Stimulated activated CD8-positive, alpha-beta memory T cell treated with anti-CD3 and anti-CD28 coated beads, Interleukin-15, amount 100 ng/mL, for 1 hour (primary cell): ENCODE measurements at places on chromosomes 2 and 18.

GRCh38 chr2:232456296-232457120, 555 bp downstream of the ALPI start:
- DNase-seq, result no peak

GRCh38 chr2:150060341-150060740, 427.1 kb downstream of the RND3 start:
- no peak for DNase-seq

DNA sequence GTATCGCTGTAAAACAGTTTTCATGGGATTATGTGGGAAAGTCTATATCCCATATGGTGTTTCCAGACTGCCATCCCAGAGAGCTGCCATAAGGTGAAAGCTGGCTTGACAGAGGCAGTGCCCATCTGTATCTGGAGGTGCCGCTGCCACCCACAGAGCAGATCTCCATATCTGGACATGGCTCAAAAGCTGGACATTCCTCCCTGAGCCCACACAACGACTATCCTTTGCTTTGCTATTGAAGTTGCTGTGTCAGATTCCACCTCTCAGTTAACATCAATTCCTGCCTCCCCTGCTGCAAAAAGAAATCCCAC, 55.2 kb downstream of the RND3 start:
- no peak for DNase-seq

DNA sequence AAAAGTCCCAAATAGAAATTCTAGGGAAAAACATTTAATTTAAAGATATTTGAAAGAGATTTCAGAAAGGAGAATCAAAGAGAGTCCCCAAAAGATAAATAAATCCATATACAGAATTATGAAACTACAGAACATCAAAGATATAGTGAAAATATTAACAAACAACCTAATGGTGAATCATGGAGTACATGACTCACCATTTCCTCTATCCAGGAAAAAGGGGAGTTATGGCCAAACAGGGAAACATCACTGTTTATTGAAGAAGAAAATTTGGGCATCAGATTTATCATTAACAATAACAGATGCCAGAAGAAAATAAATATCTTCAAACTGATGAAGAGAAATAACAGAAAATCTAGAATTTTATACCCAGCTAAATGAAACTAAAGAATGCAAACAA, 448.3 kb downstream of the CDH2 start:
- no peak for DNase-seq

DNA sequence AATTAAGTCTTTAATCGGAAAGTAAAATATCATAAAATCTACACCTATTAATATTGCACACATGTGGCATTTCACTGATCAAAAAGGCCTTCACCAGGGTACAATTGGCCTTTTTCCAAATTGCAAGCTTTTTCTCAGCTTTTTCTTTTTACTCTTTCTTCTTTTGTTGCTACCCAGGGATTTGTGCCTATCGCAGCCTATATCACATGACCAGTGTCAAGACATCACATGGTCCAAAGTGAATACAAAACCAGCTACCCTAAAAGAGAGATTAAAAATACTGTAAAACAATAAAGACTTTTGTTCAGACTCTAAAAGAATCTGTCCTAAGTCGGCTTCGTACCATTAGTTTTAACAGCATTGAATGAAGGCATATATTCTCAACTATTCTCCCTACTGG, 15.0 kb upstream of the OTX1 start:
- no peak for DNase-seq

- DNase-seq, result no peak
Measured at GRCh38 chr18:12656605-12656937, 1.3 kb downstream of the SPIRE1 start.

GRCh38 chr18:75201282-75202270, 7.4 kb downstream of the PTGR3 start:
- no peak for DNase-seq

- no peak for DNase-seq
Measured at GRCh38 chr2:149747456-149747855, 159.9 kb upstream of the MMADHC start.

DNA sequence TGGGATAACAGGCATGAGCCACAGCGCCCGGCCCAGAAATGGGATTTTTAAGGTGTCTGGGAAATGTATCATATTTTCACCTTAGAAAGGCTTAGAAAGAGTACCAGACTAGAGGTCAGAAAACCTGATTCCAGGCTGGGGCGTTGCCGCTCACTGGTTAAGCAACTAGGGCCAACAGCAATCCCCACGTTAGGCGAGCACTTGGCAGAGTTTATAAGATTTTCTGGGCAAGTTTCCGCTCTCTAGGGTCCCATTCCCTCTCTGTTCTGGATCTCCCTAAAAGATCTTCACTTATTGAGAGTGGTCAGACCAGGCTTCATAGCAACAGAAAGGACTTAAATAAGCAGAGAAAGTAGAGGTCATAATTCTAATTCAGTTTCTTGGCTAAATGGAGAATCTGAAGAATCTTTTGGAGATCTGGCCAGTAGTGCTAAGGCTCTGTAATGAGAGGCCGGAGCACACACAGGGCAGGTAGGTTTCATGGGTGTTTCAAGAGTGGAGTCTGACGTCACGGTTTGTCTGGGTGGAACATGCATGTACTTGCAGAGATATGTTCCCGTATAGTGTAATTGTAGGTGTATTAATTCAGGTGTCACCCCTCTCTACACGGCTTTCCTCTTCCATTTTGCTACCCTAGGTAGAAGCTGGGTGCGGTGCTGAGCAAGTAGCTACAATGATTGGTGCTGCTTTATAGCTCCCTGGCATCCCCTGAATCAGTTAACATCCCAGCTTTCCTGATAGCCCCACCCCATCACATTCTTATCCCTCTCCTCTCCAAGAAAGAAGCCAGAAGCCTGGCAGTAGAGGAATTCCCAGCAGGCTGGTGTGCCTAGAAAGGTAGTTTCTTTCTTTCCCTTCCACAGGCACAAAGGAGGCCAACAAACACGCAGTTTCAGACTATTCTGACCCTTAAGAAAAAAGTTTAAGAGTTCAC, 4.4 kb upstream of the SMAD7 start:
- no peak for DNase-seq

GRCh38 chr18:58178511-58178910, 134.5 kb downstream of the NEDD4L start:
- DNase-seq, result no peak

- no peak for DNase-seq
Measured at GRCh38 chr18:77469131-77469530, 219.5 kb downstream of the GALR1 start.

GRCh38 chr2:21627938-21628337, 504.2 kb downstream of the TDRD15 start:
- no peak for DNase-seq

- DNase-seq, result no peak
Measured at GRCh38 chr2:143255899-143256298, 126.7 kb downstream of the ARHGAP15 start.

DNA sequence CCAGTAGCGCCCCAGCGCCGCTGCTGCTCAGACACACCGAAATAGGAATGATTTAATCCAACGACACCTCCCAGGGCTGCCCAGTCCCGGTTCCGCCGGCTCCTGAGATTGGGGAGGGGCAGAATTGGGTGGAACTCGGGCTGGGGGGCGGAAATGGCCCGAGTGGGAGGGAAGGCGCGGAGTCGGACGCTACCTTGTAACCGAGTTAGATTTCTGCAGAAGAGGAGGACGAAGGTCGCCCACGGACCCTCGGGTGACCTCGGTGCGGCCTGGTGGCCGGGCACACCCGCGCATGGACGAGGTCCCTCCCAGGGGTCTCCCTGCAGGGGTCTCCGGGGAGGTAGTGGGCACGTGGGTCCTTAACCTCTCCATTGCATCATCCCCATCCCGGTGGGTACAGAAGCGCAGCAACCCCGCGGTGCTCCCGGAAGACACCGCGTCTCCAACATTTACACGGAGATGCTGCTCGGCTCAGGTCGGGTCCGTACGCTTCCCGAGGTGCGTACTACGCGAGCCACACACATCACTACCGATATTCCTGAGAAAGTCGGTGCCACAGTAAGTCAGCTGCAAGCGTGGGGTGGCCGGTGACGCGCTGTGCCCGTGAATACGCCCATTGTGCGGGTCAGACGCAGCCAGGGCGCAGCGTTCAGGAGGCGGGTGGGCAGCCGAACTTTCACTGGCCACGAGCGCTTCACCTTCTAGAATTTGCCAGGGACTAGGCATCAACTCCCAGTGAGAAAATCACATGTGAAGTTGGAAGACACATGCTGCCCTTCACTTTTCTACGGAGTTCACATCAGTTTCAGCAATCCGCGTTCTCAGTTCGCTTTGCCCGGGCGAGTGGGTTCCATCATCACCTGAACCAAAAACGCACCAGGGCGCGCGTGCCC, 3.0 kb downstream of the ZNF516 start:
- no peak for DNase-seq

- DNase-seq, result no peak
Measured at GRCh38 chr2:20589975-20590703, 60.8 kb downstream of the HS1BP3 start.

GRCh38 chr2:69743847-69744264, 1.9 kb downstream of the ANXA4 start:
- no peak for DNase-seq

- no peak for DNase-seq
Measured at GRCh38 chr2:39217192-39217550, 26.6 kb downstream of the CDKL4 start.

GRCh38 chr2:165927774-165928173, 25.8 kb downstream of the TTC21B start:
- no peak for DNase-seq

- DNase-seq, result no peak
Measured at GRCh38 chr2:68767996-68768395, 33.4 kb downstream of the ARHGAP25 start.

DNA sequence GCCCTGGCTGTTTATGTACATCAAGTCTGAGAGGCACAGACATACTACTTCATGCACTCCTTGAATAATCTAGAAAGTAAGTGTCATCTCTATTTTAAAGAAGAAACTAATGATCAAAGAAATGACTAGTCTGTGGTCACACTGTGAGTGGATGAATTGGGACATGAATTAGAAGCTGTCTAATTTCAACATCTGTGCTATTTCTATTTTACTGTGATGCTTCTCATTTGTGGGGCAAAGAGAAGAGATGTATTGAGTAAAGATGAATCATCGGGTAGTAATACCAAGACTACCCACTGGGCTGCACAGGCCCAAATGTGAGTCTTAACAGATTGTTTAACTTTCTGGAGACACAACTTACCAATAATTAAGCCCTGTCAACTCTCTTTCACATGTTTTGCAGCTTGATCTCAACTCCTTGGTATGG, 42.4 kb upstream of the MTIF2 start:
- no peak for DNase-seq

- DNase-seq, result no peak
Measured at GRCh38 chr2:42834161-42834560, 41.8 kb upstream of the HAAO start.

DNA sequence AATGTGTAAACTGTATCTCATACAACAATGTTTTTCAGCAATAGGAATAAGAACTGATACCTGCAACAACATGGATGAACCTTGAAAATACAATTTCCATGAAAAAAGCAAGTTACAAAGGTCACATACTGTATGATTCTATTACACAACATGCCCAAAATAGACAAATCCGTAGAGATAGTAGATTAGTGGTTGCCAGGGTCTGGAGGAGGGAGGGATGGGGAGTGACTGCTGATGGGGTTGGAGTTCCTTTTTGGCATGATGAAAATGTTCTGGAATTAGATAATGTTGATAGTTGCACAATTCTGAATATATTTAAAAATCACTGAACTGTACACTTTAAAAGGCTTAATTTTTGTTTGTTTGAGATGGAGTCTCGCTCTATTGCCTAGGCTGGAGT, 33.8 kb downstream of the UBXN4 start:
- DNase-seq, result no peak

DNA sequence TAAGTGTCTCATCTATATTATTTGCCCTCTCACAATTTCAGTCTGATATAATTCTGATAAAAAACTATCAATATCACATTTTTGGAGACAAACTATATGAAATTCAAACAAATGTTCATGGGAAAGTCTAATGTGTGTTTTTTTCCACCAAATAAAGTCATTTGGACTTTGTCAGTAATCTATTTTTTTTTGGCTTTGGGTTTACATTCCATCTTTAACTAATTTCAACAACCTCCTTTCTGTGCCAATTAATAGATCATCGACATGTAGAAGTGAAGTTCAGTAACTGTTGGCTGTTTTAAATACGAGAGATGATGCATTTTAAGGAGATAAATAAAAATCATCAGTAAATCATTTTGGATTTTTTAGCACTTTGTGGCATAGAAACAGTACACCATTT, 1623.0 kb upstream of the ACVR2A start:
- no peak for DNase-seq

GRCh38 chr2:181198183-181198864, 217.9 kb downstream of the UBE2E3 start:
- DNase-seq, result no peak

DNA sequence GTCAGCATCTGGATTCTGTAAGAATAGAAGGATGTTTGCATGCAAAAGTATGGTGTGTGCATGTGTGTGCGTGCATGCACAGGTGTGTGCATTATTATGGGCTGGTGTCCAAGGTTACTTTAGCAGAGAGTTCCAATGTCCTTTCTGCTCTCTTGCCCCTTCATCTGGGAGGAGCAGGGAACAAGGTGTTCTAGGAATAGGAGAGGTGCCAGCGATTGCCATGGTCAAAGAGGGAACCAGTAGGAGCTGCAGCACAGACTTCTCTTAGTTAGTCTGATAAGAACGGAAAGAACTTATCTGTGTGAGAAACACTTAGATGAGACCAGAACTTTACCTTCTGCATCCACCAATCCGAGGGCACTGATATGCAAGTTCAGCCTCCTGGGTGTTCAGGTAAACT, 8.3 kb downstream of the GPR45 start:
- DNase-seq, result no peak

- DNase-seq, result no peak
Measured at GRCh38 chr2:64221935-64222334, 77.7 kb upstream of the PELI1 start.
